ENCODE measurements at places on chromosomes 3 and 15.

DNA sequence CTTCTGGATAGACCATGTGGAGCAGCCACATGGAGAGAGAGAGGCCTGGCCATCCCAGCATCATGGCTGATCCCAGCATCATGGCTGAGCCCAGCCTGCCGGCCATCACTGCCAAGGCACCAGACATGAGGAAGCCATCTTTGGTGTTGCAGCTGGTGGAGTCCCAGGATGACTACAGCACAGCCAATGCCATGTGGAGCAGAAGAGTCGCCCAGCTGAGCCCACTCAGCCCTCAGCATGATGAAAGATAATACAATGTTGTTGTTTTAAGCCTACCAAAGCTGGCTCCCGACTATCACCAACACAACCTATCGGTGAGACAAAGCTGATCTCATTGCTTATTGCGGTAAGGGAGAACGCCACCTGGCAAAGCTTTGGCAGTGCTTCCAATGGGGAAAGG is 18.4 kb downstream of the HES1 start:
- DNase-seq = no peak

DNA sequence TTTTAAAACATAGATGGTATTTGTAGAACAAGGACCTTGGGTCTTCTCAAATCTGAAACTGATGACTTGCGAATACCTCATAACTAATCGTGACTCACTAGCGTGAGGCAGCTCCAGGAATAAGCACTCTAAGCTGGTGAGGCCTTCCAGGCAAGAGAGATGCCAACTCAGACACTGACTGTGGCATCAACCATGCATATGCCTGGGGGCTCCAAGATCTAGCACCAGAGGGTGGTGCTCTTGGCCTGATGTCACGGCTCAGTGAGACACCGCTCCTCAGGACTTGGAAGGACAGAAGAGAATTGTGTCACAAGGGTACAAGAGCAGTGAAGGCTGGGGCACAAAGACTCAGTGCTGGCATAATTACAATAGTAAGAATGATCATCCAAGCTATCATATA is 125.0 kb upstream of the TRIM42 start:
- no peak for DNase-seq

DNA sequence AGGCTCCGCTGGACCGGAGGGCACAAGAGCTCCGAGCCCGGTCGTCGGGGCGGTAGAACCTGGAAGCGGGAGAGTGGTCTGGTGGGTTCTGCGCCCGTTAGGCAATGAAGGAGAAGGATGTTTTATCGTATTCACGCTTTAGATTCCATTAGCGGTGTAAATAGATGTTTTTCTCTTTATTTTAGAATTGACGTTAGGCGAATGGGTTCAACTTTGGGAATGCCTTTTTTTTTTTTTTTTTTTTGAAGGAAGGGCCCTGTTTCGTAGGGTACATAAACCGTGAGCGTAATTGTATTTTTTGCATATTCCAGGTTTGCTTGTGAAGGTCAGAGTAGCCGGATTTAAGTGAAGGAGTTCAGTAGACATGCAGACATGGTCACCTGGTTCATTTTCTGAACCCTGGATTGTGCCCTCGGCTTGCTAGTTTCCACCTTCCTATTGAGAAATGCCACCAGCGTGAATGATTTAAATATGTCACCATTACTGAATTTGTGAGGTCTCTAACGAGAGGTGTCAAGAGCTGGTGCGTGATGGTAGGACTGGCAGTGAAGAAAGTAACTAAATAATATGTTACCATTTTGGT is 808 bp downstream of the RBM6 start:
- no peak for DNase-seq

GRCh38 chr3:39000008-39000450 is 51.7 kb downstream of the SCN11A start:
- peak; percentile 19 for DNase-seq

GRCh38 chr3:99562138-99562537 is 76.3 kb upstream of the COL8A1 start:
- DNase-seq = no peak
